Activated T-cell treated with anti-CD3 and anti-CD28 coated beads, Interleukin-2, amount 50 U/mL, for 48 hours (primary cell): ENCODE measurements at places on chromosomes 12 and 14.

DNA sequence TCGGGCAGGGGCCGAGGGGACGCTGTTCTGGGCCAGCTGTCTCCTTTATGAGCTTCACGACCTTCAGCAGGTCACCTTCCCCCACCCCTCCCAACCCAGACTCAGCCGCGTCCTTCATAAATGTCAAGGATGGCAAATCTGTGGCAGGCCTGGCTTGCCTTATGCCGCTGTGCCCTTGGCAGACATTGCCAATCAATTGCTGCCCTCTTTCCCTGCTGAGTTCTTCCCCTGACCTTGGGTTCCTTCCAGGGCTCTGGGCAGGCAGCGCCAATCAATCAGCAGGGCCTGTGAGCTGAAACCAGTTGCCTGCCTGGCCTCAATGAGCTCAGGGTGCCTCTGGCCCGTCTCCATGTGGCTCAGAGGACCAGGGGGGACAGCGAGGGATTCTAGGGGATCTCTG is 7.7 kb downstream of the FAM222A start:
- no peak for DNase-seq

GRCh38 chr12:124501827-124502226 is 65.6 kb downstream of the NCOR2 start:
- DNase-seq: no peak

GRCh38 chr12:89943463-89943862 is 234.8 kb upstream of the ATP2B1 start:
- no peak for DNase-seq

- no peak for DNase-seq
Measured at GRCh38 chr14:93005838-93006237, 82.9 kb downstream of the CHGA start.

- no peak for DNase-seq
Measured at GRCh38 chr14:74981833-74982232, 20.9 kb upstream of the EIF2B2 start.

DNA sequence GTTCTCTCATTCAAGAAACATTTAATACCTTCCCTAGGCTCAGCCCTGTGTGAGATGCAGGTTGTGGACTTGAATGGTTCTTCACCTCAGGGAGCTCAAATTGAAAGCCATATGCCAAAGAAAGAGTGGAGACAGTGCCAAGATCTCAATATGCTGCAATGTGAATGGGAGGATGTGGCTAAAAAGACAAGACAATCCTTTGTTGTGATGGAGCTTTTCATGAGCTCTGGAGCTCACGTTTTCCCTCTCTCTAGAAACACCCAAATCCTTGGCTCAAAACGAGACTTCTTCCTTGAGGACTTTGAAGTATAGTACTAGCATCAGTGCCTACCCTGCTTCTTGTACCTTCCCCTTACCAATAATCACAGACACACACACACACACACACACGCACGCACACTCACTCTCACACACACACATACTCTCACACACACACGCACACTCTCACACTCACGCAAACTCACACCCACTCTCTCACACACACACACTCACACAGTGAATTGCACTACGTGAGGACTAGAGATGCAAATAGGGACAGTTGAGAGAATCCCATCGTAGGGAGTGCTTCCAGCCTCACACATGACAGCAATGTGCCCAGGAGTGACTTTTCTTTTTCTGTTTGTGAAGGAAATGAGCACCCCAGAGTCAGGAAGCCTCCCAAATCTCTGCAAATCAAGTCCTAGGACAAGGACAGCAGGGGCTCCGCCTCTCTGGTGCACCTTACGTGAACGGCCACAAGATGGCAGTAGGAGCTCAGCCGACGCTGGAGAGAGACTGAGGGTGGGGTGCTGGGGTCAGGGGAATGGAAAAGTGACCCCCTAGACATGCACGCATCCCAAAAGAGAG is 231.4 kb downstream of the PCNX1 start:
- DNase-seq: peak; percentile 76

- peak; percentile 79 for DNase-seq
Measured at GRCh38 chr12:116910645-116911451, at the start of gene FBXW8. Gene FBXW8 (plus strand): TSS chr12:116910950. CDS start chr12:116911038, 88 bp downstream.

- no peak for DNase-seq
Measured at GRCh38 chr14:105167303-105168092, 1.1 kb downstream of the JAG2 start.

- DNase-seq: no peak
Measured at GRCh38 chr14:103194256-103195045, 71.2 kb downstream of the TNFAIP2 start.
